ENCODE measurements at places on chromosomes 11 and 22.

DNA sequence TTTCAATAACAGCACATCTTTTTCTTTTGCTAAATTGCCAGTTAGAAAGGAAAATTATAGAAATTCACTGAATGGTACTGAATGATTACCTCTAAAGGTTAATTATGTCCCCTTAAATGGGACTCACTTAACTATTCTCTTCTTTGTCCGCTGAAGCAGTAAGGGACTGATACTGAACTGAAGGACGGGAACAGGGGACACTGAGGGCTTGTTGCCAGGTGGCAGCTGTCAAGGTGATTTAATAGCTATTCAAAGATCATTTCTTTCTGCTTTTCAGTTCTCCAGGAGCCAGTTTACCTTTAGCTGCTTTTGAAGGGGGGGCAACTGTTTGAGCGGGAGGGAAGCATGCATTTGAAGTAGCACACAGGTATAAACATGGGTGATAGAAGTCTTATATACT lies 325.4 kb upstream of the CCDC90B start:
- no peaks in the 10 kb centered on the region for H3K27me3 ChIP-seq
- no peak overlapping the region for H3K27ac ChIP-seq
- no peaks in the 10 kb centered on the region for H3K36me3 ChIP-seq
- H3K4me3 ChIP-seq = no peak overlapping the region
- no peak for DNase-seq
- no peaks in the 10 kb centered on the region for H3K4me1 ChIP-seq

DNA sequence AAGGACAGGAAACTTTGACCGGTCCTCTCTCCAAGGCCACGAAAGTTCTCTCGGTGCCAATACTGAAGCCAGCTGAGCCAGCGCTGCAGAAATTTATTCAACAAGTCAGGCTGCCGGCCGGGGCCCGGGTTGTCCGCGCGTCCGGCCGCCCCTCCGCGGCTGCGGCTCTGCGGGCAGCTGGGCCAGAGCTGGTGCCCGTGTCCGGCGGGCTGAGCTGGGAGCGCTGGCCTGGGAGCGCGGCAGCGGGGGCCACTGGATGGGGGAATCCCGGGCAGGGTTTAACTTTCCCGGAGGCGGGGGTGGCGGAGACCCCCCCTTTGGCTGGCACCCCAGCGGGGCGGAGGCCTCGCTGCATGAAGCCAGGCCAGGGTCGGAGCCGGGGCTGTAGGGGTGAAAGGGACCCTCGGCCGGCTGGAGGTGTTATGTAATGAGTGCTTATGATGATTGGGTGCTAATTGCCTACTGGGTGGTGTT lies 12.3 kb upstream of the CACNA1I start:
- H3K4me3 ChIP-seq = no peak overlapping the region
- peaks cover 8% of the 10 kb centered on the region for H3K4me1 ChIP-seq
- no peak for DNase-seq
- no peak overlapping the region for H3K27ac ChIP-seq
- H3K27me3 ChIP-seq = peaks cover 70% of the 10 kb centered on the region
- no peaks in the 10 kb centered on the region for H3K36me3 ChIP-seq

DNA sequence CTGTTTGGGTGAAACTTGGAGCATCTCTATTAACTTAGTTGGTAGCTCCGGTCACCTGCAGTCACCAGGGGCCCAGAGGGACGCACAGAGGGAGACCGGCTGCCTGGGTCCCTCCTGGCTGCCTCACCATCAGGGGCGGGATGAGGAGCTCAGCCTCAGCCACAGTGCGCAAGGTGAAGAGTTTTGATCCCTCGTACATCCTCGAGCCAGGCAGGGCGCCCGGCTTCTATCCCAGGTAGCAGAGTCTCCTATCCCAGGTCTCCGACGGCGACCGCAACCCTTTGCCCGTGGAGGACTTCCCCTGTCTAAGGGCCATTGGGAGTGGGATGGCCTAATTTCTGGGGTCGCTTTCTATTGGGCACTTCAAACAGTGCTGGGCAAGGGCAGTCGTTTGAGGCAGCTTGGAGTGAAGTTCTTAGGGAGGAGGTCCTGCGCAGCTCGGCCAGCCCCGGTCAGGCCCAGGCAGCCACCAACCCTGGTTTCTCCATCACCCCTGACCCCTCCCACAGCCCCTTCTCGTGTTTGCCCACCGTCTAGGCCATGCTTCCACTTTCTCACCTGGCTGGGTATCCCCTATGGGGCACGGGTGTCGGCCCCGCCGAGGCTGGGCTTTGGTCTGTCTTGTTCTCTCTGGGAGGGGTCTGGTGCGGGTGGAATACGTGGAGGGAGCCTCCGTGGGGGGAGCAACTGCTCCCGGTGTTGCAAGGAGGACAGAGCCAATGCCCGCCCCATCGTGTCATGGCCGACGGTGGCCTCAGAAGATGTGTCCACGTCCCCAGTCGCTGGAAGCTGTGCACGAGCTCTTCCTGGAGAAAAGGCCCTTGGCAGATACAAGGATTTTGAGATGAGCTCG lies 3.6 kb upstream of the MRGPRG start:
- H3K4me1 ChIP-seq = no peaks in the 10 kb centered on the region
- no peak for DNase-seq
- H3K27me3 ChIP-seq = peaks cover 57% of the 10 kb centered on the region
- H3K4me3 ChIP-seq = no peak overlapping the region
- no peaks in the 10 kb centered on the region for H3K36me3 ChIP-seq

DNA sequence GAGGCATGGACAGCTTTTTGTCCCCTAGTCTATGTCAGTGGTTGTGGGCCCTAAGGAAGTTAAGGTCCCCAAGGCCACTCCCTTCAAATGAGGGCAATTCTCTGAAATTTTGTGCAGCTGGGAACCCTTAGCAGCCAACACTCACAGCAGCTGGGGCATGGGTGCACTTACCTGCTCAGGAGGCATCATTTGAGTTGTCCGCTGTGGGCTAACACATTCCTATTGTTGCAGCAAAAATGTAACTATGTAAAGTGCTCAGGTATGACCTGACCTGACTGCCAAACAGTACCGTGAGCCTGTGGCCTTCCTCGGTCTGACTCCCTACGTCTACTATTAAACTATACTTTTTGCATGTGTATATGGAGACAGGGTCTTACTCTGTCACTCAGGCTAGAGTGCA lies 5.8 kb upstream of the MRTFA start:
- no peaks in the 10 kb centered on the region for H3K36me3 ChIP-seq
- DNase-seq = no peak
- H3K27ac ChIP-seq = no peak overlapping the region
- no peaks in the 10 kb centered on the region for H3K27me3 ChIP-seq

- no peaks in the 10 kb centered on the region for H3K36me3 ChIP-seq
- H3K27me3 ChIP-seq = peaks cover 2% of the 10 kb centered on the region
- DNase-seq = no peak
- no peak overlapping the region for H3K27ac ChIP-seq
- no peaks in the 10 kb centered on the region for H3K4me1 ChIP-seq
These were observed 17.5 kb downstream of the JAM3 start for GRCh38 chr11:134086376-134086775.

- no peaks in the 10 kb centered on the region for H3K4me1 ChIP-seq
- DNase-seq = peak; percentile 63
- H3K27me3 ChIP-seq = no peaks in the 10 kb centered on the region
These were observed 81.5 kb upstream of the TP53AIP1 start for GRCh38 chr11:129023968-129024676.

- DNase-seq = peak; percentile 7
- H3K4me3 ChIP-seq = no peak overlapping the region
- H3K4me1 ChIP-seq = no peaks in the 10 kb centered on the region
- H3K27ac ChIP-seq = no peak overlapping the region
- peaks cover 37% of the 10 kb centered on the region for H3K36me3 ChIP-seq
These were observed 34.3 kb downstream of the USP28 start for GRCh38 chr11:113840932-113841664.
